NCI-H2171 treated with DMSO at 0.1 percent for 48 hours (cell line): ENCODE measurements at places on chromosomes 6 and 20.

- DNase-seq: no peak
These were observed 86.5 kb upstream of the IFNGR1 start for GRCh38 chr6:137305691-137306090.

DNA sequence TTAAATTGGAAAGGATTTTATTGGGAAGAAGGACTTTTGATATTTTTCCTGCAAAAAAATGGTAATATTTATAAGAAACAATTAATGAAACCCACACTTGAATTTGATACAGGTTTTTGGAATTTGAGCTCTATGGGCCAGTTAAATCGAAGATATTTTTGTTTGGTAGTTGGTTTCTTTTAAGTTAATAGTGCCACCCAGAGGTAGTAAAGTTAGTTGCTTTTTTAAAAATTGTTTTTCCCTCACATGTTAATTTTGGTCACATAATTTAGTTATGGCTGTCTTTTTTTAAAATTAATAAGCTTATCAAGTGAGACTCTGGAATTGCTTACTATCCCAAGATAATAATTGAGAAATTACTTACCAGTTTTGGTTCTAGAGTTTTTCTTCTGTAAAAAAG is 7.1 kb downstream of the PRIM2 start:
- peak; percentile 41 for DNase-seq

GRCh38 chr6:97677626-97678025 is 394.6 kb upstream of the MMS22L start:
- DNase-seq: no peak

DNA sequence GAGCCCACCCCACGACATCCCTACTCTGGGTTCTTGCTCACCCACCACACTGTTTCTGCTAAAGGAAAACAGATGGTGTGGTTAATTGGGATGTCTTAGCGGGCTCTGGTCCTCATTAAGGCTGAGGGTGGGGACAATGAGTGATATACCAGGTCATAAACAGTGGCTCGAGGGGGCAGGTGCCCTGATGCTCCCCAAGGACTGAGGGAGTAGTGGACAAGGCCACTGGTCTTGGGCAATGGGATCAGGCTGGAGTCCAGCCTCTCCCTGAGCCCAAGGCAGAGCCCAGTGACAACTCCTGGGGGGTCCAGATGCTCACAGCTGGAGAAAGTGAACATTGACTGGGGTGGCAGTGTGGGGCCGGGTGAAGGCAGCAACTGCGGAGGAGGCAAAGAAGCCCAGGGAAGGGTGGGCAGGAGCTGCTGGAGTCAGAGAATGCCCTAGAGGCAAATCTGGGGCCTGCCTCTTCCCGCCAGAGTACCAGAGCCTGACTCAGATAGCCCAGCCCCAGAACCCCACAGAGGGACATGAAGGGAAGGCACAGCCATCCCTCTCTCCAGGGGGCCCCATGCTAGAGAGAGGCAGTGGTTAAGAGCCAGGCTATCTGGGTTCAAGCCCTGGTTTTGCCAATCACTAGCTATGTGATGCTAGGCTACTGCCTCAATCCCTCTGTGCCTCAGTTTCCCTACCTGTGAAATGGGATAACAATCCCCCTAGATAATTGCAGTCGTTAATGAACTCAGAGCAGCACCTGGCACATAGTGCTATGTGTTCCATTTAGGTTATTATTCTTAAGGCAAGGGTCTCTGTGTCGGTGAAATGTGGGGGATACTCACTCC is 72.3 kb downstream of the MRPL14 start:
- DNase-seq: no peak

DNA sequence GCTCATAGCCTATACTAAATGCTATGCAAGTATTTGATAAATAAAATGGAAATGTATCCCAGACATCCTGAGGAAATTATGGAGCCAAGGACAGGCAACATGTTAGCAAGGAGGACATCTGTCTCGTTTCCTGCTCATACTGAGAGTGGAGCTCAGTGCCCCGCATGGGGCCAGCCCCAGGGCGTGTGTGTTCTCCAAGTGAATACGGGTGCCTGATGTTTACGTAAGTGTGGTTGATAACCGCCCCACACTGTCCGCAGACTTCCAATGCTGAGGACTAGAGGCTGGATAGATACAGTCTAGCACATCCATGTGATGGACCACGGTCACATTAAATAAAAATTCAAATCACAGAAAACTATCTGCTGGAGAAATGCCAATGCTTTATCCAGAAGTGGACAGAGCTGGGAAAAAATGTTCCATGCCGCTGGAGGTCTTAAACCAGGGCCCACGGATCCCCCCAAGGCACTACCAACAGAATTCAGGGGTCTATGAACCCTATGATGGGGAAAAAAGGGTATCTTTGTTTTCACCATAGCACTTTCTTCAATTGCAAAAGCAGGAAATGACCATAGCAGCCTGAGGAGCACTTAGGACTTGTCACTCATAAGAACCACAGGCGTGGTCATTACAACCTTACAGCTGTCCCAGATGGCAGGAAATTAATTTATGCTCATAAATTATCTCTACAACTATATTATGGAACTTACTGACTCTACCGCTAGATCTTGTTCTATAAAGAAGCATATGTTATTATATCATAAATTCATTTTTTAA is 24.9 kb downstream of the TGM2 start:
- DNase-seq: no peak

GRCh38 chr20:4082406-4083097 is 67.2 kb upstream of the RNF24 start:
- no peak for DNase-seq

- DNase-seq: peak; percentile 27
These were observed 6.6 kb upstream of the SLC16A10 start for GRCh38 chr6:111080698-111081097.

- DNase-seq: peak; percentile 43
These were observed 107.3 kb downstream of the PRND start for GRCh38 chr20:4828830-4829513.

GRCh38 chr6:162343198-162343935 is 384.2 kb downstream of the PRKN start:
- no peak for DNase-seq
